ENCODE measurements at places on chromosomes 3 and 15.

DNA sequence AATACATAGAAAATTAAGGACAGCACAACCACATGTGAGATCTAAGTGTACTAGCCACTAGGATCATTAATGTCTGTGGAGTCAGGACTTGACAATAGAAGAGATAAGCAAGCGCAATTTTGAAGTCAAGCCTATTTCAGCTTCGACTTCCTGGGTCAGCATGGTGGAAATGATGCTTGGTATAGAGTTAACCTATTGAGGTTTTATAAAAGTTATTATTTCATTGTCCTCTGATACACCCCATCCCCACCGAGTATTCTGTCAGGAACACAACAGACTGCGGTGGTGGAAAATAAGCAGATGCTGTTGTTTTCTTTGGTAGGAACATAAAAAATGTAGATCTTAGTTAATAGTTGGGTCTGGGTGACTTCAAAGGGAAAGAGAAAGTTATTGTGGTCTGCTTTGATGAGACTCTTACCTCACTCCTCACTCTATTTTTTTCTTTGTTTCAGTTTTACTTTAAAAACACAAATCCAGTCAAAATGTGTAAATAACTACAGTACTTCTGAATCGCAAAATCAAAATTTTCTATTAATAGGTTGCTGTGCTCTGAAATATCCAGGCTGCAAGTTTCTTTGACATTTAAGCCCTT, 82.1 kb downstream of the IL5RA start:
- no peak for DNase-seq

- no peak for DNase-seq
These were observed 26.2 kb downstream of the POLR2M start for GRCh38 chr15:57732526-57733331.

DNA sequence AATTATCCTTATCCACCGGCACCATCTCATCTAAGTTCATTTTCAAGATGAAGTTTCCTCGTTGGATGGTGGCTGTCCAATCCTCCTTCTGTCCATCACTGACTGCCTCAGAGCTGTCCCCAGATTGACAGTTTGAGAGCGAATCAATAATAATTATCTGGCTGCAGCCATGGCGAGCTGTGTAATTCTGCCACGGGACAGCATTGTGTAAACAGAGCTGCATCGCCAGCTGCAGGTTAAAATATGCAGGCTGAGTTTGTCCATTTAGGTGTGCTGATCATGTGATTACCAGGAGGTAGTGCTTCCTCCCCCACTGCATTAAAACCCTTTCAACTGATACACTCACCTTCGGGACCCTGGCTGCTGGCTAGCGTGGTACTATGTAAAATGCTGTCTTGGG, 461.9 kb upstream of the ONECUT1 start:
- no peak for DNase-seq

GRCh38 chr3:62749657-62750056, 125.6 kb downstream of the CADPS start:
- DNase-seq = no peak

GRCh38 chr3:15781131-15781530, 16.6 kb downstream of the ANKRD28 start:
- DNase-seq = no peak

- no peak for DNase-seq
These were observed 479.4 kb upstream of the KCNMB2 start for GRCh38 chr3:178056868-178057267.

GRCh38 chr3:51982352-51982837, 940 bp upstream of the ACY1 start:
- DNase-seq = no peak

- no peak for DNase-seq
These were observed 263.8 kb upstream of the CDIN1 start for GRCh38 chr15:36315649-36316048.

- DNase-seq = no peak
These were observed 105.7 kb upstream of the ZPLD1 start for GRCh38 chr3:102329066-102329465.

GRCh38 chr15:45474799-45475198, 47.8 kb downstream of the SLC30A4 start:
- no peak for DNase-seq
